NCI-H69 (cell line): ENCODE measurements at places on chromosomes 12 and 14.

DNA sequence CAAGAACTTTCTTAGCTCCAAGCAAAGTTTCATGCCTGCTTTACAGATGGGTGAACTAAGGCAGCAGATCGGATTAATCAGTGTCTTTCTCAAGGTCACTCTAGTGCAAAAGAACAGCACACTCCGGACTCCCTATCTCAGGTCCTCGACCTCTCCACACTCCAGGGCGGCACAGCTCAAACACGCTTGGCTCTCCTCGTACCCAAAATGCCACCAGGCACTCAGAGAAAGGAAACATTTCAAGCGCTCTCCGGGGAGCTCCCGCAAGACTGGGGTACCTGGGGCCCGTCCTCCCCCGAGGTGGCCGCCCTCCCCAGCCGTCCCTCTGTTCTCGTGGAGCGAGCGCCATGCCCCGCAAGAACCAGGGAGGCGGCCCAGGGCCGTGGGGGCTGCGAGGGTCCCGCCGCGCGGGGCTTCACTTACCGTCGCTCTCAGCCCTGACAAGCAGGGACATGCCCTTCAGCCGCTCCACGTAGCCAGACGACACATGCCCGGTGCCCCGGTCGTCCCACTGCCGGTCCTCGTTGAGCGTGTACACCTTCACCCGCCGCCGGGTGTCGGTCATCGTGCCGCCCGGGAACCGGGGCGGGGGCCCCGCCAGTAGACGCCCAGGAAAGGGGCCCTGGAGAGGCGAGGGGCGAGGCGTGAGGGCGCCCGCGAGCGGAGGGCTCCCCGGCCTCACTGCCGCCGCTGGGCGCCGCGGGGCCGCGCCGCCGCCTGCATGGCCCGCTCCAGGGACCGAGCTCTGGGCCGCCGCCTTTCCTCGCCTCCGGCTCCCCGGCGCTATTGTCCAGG is 830 bp downstream of the PPP4R3A start:
- peak; percentile 73 for DNase-seq

DNA sequence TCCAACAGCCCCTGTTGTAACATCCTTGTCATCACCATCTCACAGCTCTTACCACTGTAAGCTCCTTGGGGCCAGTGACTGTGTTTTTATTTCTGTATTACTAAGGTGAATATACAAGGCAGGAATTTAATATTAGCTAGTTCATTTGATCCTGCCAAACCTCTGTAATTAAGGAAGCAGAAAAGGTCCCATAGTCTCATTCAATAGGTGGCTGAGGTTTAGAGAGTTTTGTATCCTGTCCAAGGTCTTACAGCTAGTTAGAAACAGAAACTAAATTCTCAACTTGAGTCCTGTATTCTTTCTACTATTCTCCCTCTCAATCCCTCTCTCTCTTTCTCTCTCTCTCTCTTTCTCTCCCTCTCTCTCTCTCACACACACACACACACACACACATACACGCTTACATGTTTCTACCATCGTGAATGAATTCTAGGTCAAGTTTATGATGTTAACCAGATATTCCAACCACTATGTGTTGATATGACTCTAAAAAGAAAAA is 543 bp upstream of the GLIPR1 start:
- DNase-seq, result peak; percentile 2

DNA sequence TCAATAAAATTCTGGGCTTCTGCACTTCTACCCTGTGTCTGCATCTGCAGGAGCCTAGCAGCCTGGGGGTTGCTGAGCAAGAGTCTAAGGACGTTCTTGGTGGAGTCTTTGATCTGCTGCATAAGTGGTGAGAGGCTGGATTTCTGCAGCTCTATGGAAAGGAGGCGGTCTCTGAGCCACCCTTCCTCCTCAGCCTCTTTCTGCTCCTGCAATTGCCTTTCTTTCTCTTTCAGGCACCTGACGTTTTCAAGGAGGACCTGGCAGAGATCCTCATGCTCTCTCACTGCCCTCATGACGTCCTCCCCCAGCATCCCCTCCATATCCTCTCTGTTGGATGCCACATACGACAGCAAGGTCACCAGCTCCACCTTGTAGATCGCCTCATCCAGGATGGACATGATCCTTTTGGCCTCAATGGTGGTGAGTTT is 13.6 kb upstream of the TPCN1 start:
- DNase-seq, result no peak

- DNase-seq, result no peak
Observed at GRCh38 chr12:50550530-50551223, 45.9 kb downstream of the DIP2B start.

DNA sequence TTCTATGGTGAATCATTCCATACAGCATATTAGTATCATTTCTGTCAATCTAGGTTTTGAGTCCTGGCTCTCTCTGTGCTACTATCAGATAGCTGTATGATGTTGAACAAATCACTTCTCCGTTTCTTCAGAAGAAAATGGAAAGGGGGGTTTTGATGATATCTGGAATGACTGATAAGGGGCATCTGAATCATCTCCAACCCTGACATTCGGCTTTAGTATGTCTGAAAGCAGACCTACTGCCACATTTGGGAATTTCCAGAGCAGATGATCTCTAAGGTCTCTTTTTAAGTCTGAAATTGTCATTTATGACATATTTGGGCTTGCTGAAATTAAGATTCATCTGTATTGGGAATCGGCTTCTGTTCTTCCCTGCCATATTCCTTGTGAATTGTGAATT is 10.1 kb downstream of the MLF2 start:
- DNase-seq, result no peak

DNA sequence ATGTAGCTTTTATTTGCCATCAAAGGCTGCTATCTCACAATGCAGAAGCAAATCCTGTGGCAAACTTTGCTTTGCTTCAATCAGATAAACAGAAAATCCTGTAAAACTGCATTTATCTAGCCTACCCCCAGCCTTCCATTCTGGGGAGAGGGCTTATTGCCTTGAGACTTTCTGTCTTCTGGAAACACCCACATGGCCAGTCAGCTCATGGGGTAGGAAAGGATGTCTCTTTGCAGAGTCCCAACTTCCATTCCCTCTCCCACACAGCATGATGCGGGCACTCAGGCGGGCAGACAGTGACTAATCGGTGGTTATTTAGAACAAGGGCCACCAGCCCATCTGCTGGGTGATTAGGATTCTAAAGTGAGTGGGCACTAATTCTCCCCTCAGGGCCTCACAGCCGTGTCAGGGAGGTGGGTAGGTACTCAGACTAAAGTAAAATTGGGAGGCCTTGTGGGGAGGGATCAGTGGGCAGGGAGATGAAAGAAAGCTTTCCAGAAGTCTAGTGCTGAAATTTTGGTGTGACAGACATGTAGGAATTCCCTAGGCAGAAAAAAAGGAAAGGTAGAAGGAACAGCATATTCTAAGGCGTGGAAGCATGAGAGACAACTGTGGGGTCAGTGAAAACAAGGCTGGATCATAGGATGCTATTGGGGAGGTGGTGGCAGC is 720.5 kb downstream of the VRK1 start:
- peak; percentile 46 for DNase-seq

DNA sequence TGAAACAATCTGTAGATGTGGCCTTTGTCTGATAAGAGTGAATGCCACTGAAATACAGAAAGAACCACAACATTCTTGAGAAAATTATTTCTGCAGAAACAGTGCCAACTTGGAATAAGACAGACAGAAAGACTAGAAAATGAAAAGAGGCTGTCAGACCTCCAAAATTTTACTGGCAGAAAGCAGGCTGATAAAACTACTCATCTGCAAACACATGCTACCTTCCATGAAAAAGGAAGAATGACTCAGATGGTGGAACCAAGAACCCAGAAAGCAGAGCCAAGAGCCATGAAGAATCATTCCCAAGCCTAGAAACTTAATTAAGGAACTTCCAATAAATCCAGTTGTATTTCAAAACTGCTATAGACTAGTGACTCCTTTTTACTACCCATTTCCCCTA is 31.9 kb upstream of the OSBPL8 start:
- DNase-seq, result no peak

- no peak for DNase-seq
Observed at GRCh38 chr12:66331814-66332213, 29.5 kb downstream of the HELB start.

GRCh38 chr12:62481843-62482540 is 15.4 kb downstream of the MON2 start:
- DNase-seq, result no peak

DNA sequence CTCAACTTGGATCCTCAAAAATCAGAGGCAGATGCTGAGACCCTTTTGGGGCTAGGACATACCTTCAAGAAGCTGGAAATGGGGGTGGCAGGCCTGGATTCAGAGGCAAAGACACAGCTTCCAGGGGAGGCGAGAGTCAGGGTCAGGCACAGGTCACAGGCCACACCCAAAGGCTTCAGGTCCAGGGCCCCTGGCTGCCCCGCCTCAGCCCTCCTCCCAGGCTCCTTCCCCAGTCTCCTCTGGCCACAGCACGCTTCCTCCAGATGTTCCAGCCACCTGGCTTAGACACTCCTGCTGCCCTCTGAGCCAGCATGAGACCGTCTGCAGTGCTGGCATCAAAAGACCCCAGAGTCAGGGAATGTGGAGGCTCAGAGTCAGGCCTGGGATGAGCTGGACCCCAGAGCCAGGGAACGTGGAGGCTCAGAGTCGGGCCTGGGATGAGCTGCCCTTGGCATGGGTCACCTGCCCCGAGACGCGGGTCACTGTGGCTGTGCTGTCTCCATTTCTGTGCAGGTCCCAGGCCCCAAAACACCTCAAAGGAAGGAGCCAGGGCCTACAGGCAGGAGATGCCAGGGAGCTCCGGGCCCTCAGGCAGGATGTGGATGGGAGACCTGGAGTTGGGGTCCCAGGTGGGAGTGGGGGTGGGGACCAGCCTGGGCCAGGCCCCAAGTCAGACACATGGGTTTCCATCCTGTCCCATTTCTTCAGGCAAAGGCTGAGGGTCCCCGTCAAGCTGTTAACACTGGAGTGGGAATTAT is 58.9 kb downstream of the DIO3 start:
- DNase-seq, result no peak

DNA sequence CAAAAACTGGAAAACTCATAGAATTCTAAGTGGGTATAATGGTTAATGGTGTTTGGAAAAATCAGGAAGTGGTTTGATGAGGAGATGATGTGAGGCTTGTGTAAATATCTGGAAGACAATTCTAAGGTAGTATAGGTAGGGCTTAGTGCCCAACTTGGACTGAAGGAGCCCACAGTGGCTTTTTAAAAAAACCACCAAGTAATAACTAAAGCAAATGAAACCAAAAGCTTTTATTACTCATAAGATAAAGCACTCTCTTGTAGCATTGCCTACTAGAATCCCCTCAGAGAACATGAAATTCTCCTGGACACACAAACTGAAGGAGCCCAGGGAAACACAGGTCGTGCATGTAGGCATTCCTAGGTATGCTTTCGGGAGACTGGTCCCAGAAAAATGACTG is 324.5 kb downstream of the NELL2 start:
- DNase-seq, result peak; percentile 17

DNA sequence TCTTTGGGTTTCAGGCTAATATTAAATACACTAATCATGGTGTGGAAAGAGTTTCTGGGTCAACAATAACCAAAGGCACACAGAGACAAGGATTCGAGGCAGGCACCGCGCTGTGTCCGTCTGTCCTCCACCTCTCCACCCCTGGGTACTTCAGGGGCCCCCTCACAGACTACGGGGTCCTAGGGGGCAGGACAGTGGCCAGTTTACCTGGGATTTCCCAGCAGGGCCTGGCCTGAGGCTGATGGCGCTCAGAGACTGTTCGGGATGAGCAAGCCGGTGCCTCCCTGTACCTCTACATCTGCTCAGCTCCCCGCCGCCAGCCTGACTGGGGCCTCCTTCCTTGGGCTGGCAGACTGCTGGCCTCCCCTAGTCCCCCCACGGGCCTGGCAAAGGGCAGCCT is 18.1 kb upstream of the EIF5 start:
- DNase-seq, result no peak

GRCh38 chr12:124481772-124482566 is 85.4 kb downstream of the NCOR2 start:
- DNase-seq, result peak; percentile 49

GRCh38 chr14:37272569-37272968 is 74.8 kb downstream of the MIPOL1 start:
- peak; percentile 21 for DNase-seq

DNA sequence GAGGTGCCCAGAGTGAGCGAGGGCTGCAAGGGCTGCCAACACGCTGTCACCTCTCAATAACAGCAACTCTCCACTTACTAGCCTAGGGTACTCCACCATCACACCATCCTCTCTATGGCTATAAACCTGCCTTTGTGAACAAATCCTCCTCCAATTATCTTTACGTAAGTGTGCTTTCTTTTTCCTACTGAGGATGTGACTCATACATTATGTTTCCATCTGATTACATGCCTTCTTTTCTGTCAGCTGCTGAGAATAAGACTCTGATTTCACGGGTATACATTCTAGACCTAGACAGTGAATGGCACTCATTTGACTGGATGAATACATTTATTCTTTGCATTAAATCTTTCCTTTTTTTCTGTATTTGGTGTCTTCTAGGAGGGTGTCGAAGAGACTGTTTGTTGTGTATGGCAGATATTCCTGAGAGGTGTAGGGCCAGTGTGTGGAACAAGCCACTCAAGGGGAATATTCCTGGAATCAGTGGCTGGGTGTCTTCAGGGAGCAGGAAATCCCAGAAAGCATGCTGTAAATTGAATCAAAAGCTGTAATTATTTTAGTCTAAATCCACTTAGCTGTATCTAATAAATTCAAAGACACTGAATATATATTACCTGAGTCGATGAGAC is 327.3 kb upstream of the TMTC1 start:
- DNase-seq, result no peak

DNA sequence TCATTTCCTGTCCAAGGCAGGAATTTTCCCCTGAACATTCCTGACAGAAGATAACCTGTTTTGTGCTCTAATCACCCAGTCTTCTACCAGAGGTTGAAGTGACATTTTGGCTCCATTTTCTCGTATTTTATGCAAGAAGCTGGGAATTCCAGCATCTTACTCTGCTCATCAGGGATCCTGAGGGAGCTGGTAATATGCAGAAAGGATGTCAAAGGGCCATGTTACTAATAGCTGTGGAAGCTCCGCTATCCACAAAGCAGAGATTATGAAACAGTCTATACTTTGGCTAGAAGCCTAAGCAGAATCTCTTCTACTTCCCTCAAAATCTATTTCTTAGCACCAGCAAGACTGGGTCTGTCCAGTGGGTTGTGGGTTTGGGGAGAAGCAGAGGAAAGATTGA is 613.0 kb downstream of the DIO2 start:
- no peak for DNase-seq

DNA sequence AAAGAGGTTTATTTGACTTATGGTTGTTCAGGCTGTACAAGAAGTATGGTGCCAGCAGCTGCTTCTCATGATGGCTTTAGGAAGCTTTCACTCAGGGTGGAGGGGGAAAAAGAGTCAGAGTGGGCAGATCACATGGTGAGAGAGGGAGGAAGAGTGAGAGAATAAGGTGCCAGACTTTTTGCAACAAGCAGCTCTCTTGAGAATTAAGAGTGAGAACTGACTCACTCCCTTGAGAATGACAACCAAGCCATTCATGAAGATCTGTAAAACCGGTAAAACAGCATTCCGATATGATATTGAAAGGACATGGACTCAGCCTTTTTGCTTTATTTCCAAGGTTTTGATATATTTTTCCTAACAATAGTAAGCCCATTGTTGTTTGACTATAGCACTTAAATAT is 501.2 kb downstream of the GALC start:
- no peak for DNase-seq

GRCh38 chr12:114438635-114439256 is 32.8 kb upstream of the TBX5 start:
- no peak for DNase-seq

- no peak for DNase-seq
Observed at GRCh38 chr14:92386637-92387036, 63.7 kb downstream of the SLC24A4 start.

- peak; percentile 72 for DNase-seq
Observed at GRCh38 chr12:51390891-51391282, 319 bp downstream of the GALNT6 start.
